Mesenchymal stem cell (in vitro differentiated cells and primary cell): ENCODE measurements at places on chromosomes 6 and 20.

DNA sequence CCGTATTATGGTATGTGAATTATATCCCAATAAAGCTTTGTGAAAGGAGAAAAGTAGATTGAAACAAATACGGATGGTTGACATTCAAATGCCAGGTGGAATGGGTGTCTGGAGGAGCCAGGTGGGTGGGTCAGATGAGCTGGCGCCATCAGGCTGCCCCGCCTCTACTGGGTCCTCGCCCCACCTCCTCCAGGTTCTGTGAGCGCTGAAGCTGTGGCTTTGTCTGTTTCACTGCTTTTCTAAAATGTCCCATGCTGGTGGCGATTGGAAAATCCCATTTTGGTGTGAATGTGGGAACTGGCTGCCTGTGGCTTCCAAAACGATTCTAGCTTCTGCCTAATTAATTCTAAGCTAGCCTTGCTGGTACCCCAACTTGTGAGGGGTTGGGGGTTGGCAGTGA is 16.5 kb downstream of the DUSP22 start:
- DNase-seq, result no peak
- no peaks in the 10 kb centered on the region for H3K27me3 ChIP-seq
- peaks cover 19% of the 10 kb centered on the region for H3K4me1 ChIP-seq

- H3K4me1 ChIP-seq, result peaks cover 6% of the 10 kb centered on the region
- H3K36me3 ChIP-seq, result peaks cover 59% of the 10 kb centered on the region
- DNase-seq, result no peak
- H3K4me3 ChIP-seq, result no peak overlapping the region
Observed at GRCh38 chr20:41359541-41360011, 7.0 kb downstream of the EMILIN3 start.

DNA sequence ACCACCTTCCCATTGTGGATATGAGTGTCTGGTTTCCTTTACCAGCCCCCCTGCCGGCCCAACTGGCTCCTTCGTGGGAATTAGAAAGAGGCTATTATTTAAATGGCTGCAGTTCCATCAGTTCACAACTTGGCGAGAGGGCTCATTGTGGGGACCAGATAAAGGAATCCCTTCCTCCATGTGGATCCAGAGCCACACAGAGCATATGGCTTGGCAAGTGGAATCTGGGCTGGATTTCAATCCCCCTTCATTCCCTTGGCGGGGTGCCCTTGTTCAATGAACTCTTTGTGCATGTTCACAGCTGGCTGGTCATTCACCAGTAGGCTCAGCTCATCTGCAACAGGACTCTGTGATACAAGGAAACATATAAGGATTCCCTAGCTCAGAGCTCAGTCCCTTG is 140.6 kb downstream of the OPN5 start:
- H3K36me3 ChIP-seq, result no peaks in the 10 kb centered on the region
- no peak overlapping the region for H3K27ac ChIP-seq
- H3K4me3 ChIP-seq, result no peak overlapping the region

- no peak overlapping the region for H3K4me3 ChIP-seq
- no peak for DNase-seq
- H3K4me1 ChIP-seq, result peaks cover 2% of the 10 kb centered on the region
Observed at GRCh38 chr6:158353883-158354877, 41.9 kb downstream of the TULP4 start.

GRCh38 chr6:84615113-84615850 is 149.1 kb downstream of the TBX18 start:
- no peak overlapping the region for H3K4me3 ChIP-seq
- no peaks in the 10 kb centered on the region for H3K36me3 ChIP-seq
- H3K4me1 ChIP-seq, result no peaks in the 10 kb centered on the region
- no peak overlapping the region for H3K27ac ChIP-seq
